ENCODE measurements at places on chromosomes 6 and 20.

- DNase-seq, result no peak
Measured at GRCh38 chr6:113281014-113281413, 576.1 kb upstream of the MARCKS start.

- DNase-seq, result no peak
Measured at GRCh38 chr20:51660672-51661608, 107.2 kb downstream of the ATP9A start.

DNA sequence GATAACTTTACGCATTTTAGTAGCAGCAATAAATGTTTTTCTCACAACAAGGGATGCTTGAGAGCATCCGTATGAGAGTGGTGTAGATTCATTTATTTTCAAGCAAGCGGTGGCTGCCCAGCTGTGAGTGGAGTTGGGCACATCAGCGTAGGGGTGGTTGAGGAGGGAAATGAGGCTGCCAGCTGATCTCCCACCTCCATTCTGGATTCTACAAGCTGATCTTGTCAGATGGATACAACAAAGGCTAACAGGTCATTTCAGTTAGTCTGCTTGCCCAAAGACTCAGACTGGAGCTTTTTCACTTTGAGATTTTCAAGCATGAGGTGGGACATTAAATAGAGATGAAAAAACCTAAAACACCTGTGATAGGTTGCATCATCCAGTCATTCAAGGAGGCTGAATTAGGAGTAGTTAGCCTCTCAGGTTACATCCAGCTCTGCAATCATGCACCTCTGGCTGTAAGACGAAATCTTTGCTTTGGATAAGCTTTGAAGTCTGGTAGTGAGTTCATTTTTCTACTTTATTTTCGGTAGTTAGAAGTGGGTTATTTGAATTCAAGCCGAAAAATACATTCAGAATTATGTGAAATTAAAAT, 1.9 kb upstream of the BACH2 start:
- no peak for DNase-seq

- DNase-seq, result no peak
Measured at GRCh38 chr20:48921883-48922820, 641 bp downstream of the ARFGEF2 start.

DNA sequence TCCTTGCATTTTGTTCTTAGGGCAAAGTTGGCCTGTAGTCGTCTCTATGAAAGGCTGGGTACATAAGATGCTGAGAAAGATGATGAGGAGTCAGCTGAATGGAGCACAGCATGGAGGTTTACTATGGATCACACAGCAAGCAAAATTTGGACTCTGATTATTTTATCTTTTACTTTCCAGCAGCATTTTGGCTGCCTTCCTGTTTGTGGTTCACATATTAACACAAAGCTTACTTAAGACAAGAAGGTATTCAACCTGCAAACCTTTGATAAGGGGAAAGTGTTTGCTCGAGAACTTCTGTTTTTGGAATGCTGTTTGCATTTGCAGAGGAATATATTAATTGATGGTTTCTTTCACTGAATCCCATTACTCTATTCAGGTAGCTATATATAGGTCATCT, 103.1 kb upstream of the ENPP5 start:
- DNase-seq, result no peak

DNA sequence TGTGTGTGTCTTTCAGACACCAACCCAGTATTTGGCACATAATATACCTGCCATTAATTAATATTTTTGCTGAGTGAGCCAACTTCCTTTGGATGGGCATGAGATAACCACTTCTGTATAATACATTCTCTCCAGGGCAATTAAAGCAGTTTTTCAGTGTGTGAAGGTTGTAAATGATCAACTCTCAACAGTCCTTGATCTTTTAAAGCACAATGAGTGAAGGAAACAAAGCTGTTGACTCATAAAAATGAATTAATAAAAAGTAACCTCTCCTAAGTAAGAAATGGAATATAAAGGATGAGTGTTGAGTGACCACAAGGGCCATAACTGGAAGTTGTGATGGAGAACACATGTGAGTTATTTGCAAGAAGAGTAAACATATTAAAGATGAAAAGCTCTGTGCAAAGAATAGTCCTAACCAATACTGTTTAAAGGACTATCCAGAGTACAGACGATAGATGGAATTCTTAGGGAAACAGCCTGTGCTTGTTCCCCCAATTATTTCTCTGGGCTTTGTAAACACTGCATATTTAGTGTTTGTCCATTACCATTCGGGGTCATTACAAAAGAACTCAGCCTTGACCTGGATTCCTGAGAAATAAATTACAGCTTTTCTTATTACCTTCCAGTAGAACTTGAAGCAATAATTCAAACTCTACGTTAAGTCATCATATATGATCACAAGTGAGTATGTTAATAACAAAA, 446.2 kb downstream of the PLCB1 start:
- no peak for DNase-seq

GRCh38 chr6:108752733-108753590, 95.3 kb upstream of the ARMC2 start:
- DNase-seq, result no peak

DNA sequence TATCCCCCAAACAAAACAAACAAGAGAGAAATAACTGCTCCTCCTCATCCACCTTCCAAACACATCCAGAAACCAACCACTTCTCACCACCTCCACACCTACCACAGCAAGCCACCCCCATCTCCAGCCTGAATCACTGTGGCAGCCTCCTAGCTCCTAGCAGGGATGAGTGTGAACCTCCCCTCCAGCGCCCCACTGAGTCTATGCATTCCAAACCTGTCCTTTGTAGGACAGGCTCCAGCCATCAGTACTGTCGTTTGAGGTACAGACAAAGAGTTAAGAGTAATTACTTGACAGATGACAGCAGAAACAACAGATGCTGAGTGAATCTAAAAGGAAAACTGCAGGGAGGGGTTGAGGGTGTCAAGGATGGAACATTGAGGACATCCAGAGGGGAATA, 2.4 kb downstream of the METTL24 start:
- DNase-seq, result no peak

DNA sequence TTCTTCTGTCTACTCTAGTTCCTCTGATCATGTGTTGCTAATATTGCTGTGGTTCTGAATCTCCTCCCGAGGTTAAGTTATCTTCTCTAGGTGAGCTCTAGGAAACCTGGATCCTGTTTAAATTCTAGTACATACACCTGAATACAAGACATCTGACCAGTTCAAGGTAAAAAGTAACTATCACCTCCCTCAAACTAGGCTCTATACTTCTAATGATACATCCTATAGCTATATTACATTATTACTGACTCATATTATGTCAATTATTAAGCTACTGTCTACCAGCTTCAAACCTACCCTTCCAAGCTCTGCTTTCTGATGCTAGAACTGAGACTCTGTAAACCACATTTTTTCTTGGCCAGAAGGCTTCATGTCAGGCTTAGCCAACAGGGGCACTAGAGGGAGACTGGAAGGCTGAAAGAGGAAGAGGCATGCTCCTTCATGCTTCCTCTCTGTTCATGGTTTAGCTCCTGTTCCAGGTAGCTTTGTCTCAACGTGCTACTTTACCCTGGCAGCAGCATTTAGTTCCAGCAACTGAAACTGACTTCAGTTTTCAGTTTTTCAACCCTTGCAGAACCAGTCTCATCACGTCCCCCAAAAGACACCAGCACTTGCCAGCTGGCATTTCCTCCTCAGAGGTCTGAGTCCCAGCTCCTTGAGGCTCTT, 148.4 kb upstream of the TOP1 start:
- DNase-seq, result no peak

- DNase-seq, result no peak
Measured at GRCh38 chr6:47252633-47253032, 57.1 kb downstream of the TNFRSF21 start.
